T-helper 9 cell (primary cell): ENCODE measurements at places on chromosomes 12 and 14.

- no peak for DNase-seq
Measured at GRCh38 chr12:70418101-70418500, 52.0 kb downstream of the KCNMB4 start.

DNA sequence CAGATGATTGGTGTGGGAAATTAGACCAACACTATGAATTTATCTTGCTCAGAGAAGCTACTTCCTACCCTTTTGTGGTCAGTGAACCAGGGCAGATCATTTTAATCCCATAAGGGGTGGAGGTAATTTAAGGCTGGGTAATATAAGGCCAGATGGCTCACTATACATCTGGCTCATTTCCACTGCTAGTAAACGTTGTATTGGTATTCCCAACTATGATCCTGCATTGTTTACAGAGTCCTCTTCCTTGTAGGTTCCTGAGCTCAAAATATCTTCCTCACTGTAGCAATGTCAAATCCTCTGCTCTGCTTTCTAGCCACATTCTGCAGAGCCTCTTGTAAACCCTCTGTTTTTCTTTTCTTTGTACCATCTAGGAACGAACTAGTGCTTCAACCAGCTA lies 93.0 kb upstream of the MGAT4C start:
- no peak for DNase-seq

DNA sequence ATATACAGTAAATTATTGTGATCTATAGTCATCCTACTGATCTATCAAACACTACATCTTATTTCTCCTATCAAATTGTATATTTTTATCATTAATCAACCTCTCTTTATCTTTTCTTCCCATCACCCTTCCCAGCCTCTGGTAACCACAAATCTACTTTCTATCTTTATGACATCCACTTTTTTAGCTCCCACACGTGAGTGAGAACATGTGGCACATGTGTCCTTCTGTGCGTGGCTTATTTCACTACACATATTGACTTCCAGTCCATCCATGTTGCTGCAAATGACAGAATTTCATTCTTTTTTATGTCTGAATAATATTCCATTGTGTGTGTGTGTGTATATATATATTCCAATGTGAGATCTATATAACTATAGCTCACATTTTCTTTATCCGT lies 67.8 kb upstream of the TBX5 start:
- no peak for DNase-seq

DNA sequence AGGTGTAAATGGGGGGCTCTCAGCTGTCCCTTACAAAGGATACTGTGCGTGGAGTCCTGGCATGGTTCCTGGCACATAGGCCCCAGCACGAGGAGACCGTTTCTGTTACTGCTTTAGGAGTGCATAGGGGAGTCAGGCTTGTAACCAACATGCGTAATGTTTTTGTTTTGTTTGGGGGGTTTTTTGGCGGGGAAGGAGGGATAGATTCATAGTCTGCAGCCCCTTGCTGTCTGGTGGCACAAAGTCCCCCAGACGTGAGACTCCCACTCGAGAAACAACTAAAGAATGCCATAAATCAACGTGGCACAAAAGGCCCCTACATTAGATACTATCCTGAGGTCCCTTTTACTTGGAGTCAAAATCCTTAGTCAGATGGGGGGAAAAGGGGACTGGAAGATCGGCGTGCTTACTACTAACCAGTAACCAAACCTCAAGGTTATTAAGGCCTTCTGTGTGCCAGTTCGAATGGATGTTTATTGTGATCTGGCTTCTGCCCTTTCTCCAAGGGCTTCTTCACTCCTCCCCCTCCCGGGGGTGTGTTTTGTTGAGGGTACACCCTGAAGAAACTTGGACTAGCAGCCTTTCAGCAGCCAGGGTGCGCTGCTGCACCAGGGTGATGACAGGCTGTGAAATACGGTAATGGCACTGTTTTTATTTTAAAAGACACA lies 874 bp downstream of the ISCU start:
- DNase-seq: peak; percentile 75

DNA sequence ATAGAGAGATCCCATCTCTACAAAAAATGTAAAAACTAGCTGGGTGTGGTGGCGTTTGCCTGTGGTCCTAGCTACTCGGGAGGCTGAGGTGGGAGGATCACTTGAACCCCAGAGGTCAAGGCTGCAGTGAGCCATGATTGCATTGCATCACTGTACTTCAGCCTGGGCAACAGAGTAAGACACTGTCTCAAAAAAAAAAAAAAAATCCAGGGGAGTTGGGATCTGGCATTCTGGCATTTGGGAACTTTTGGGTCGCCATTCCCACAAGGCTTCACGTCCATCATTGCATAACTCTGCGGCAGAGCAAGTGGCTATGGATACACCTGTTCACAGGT lies 34.7 kb upstream of the FAM181A start:
- no peak for DNase-seq

DNA sequence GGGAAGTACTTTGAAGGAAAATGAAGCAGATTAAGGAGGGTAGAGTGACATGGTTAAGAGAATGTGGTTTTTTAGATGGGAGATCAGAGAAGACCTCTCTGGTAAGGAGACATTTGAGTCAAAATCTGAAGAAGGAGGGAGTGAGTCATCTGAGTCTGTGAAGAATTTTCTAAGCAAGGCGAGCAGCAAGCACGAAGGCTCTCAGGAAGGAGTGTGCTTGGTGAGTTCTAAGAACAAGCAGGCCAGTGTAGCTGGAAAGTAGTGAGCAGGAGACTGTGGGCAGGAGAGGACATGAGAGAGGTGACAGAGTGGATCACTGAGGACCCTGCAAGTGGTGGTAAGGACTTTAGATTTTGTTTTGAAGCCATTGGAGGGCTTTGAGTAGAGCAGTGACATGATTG lies 76.3 kb upstream of the FUT8 start:
- no peak for DNase-seq

DNA sequence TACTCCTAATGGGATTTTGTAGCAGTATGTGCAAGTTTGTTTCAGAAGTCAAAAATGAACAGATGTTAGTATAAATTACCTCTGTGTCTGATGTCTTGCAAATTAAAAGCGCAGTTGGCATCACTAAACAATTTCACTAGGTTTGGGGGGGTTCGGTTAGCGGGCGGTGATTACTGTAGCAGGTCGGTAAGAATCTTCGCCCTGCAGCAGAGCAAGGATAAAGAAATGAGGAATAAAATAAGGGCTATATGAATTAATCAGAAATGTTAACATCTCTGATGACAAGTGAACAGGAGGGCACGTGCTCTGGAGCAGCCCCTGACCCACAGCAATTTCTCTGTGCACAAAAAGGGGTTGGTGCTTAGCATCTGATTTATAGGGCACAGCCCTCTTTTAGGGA lies 43.6 kb upstream of the VSX2 start:
- DNase-seq: no peak

DNA sequence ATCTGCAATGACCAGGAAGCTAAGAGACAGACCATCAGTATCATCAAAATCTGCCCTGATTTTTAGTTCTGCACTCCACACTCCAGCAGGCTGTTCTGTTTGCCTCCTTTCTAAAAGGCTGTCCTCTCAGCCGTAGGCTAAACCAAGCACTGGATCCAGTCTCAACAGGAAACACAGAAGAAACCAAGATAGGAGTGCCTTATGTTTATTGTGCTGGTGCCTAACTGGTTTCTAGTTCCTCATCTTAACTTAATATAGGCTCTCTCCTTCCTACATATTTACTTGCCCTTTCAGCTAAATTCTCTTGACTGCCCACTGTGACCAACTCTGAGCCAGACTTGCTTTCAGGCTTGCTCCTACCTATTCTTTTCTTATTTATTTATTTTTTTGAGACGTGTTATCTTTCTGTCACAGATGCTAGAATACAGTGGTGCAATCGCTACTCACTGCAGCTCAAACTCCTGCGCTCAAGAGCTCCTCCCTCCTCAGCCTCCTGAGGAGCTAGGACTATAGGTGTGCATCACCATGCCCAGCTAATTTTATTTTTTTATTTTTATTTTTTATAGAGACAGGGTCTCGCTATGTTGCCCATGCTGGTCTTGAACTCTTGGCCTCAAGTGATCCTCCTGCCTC lies 30.8 kb downstream of the GALNT4 start:
- no peak for DNase-seq

GRCh38 chr14:52987514-52987913 lies 36.7 kb upstream of the FERMT2 start:
- no peak for DNase-seq

DNA sequence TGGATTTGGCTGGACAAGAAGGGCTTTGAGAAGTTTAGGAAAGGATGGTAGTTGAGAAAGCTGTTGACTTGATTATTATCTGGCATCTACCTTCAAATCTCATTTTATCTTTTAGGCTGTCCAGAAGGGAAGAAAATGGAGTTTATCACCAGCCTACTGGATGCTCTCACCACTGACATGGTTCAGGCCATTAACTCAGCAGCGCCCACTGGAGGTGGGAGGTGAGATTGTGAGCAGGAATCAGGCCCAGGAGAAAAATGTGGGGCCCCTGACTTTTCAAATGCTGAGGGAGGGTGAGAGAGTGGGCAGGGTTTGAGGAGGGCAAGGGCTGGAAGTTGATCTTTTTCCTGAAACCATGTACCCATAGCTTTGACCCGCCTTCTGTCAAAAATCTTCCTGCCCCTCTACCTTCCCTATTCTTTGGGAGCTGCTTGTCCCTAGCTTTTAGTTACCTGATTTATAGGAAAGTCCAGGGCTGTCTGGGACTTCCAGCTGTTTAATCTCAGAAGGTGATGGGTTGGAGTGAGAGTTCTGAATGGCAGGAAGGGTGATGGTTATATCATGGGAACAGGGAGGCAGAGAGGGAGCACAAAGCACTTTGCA lies 134.2 kb downstream of the SMOC1 start:
- no peak for DNase-seq

DNA sequence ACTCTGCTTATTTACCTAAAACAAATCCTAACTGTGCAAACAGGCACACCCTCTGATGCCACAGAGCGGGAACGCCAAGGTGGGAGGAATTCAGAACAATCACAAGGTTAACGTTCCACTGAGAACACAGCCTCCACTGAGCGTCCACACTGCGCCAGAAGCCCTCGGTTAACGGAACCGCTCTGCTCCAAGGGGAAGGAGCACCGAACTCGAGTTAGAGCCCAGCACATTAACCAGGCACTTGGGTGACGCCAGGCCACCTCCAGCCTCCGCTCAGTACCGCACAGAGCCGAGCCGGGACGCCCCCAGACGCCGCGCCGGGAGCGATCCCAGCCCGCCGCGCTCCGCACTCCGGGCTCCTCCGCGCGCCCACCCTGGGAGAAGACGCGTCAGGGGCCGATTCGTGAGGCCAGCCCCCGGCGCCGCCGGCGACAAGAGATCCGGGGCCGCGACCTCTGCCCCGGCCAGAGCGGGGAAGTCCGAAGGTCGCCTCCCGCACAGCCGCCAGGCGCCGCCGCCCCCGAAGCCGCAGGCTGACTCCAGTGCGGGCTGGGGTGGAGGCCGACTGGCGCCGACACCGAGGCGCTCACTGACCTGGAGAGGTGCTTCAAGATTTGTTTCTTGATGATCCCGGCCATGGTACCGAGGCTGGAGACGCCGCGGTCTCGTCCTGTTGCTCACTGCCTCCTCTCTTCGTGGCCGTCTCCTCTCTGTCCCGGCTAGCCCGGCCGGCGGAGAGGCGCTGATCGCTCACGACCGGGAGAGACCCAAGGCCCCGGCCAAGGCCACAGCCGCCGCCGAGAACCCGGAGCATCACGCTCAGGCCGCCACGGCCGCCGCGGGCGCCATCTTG lies 450 bp downstream of the BLTP3B start:
- DNase-seq: peak; percentile 30

DNA sequence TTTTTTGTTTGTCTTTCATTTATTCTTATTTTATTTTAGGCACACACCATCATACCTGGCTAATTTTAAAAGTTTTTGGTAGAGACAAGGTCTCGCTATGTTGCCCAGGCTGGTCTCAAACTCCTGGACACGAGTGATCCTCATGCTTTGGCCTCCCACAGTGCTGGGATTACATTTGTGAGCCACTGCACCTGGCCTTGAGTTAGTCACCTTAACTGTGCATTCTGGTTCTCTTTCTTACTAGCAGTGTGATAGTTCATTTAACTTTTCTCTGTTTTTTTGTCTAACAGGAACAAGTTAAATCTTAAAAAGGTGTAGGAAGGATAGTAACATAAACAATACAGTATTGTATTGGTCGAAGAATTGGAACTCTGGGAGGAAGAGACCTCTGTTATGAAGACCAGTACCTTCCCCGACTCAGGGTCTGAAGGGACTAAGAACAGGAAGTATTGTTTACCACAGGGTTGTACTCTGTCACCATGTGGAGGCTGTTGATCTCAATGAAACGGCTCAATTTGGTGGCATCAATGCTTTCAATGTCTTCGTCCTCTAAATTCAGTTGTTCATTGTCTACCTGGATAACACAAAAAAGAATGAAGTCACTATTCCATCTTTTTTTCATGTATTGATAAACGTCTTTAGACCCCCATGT lies 17.7 kb downstream of the ERP27 start:
- no peak for DNase-seq
